Esophagus mucosa (tissue), 1 donor: ENCODE measurements at places on chromosomes 2 and 18. TPM values are rescaled to one million over a fixed set of nuclear protein-coding genes. Genes with fewer than 3 reads are reported as not detected.

The NYAP2 gene
- total RNA-seq, result 0.32 TPM

- ATAC-seq, result no peak
Observed at GRCh38 chr2:215003001-215003400, 135.4 kb downstream of the ABCA12 start.

DNA sequence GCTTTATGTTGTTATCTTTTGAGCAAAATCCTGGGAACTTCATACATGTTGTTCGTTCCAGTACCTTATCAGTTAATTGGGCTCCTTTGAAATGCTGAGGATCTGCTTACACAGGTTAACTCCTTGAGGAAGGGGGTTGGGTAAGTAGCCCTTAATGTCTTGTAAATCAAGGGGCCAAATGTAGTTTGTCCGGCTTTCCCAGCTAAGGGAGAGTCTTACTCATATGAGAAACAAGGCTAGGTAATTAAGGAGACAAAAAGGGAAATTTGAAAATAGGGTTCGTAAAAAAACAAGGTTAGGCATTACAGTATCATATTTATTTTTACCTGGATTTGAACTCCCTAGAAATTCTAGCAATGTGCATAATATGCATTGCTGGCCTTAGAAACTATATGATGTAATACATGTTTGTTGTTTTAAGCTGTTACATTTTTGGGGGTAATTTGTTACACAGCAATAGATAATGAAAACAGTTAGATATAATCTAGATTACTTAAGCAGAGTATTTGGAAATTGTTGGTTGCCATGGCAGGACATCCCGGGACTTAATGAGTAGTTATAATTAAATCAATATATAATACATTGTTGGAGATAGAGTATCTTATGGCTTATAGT is 30.9 kb upstream of the RNF149 start:
- ATAC-seq, result no peak

DNA sequence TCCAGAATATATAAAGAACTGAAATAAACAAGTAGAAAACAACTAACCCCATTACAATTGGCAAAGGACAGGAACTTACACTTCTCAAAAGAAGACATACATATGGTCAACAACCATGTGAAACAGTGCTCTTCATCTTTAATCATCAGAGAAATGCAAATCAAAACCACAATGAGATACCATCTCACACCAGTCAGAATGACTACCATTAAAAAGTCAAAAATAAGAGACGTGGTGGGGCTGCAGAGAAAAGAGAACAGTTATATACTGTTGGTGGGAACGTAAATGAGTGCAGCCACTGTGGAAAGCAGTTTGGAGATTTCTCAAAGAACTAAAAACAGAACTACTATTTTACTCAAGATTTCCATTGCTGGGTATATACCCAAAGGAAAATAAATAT is 1696.3 kb upstream of the TMEFF2 start:
- ATAC-seq, result no peak
